Stimulated activated CD8-positive, alpha-beta memory T cell treated with anti-CD3 and anti-CD28 coated beads, Interleukin-2, amount 100 ng/mL, for 1 hour (primary cell): ENCODE measurements at places on chromosomes 7 and 10.

DNA sequence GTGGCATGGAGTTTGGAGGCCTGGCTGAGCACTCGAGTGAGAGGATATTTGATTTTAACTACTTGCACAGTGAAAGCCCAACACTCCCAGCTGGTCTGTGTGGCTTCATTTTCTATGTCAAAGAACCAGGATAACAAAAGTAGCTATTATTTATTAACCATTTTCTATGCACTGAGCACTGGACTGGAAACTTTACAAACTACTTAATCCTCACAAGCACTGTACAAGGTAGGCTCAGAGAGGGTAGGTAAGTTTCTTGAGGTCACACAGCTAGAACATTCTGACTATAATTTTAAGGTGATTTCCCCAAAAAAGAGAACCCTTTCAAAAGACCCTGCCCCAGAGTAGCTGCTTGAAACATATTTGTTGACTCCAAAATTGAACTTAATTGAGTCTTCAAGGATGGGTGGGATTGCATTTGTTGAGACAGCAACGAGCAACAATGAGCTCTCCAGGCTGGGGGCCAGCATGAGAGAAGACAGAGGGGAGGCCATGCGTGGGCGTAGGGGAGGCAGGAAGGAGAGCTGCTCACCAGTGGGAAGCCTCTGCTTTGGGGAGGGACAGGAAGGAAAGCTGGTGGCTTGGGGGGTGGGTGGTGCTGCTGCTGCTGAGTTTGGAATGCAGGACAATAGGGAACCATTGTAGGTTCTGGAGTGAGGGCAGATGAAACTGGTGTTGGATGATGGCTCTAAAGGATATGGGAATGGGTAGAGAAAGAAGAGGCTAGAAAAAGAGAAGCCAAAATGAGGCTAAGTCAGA lies 31.5 kb downstream of the FAM241B start:
- no peak for DNase-seq

GRCh38 chr7:45597286-45597984 lies 23.3 kb downstream of the ADCY1 start:
- DNase-seq: no peak

DNA sequence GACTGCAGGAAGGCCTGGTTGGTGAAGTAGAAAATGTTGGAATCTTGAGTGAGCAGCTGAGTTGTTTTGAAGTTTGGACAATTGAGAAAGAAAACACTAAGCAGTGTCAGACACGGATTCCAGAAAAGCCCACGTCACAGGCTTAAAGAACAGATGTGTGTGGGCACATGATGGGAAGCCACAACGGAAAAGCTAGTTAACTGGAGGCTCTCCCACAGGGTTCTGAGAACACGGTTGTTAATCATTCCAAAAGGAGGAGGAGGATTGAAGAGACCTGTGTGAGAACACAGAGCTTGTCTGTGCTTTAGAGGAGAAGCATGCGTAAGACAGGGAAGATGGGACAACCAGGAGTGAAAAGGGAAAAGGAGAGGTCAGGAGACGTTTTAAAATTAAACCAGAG lies 42.6 kb downstream of the SHH start:
- no peak for DNase-seq

DNA sequence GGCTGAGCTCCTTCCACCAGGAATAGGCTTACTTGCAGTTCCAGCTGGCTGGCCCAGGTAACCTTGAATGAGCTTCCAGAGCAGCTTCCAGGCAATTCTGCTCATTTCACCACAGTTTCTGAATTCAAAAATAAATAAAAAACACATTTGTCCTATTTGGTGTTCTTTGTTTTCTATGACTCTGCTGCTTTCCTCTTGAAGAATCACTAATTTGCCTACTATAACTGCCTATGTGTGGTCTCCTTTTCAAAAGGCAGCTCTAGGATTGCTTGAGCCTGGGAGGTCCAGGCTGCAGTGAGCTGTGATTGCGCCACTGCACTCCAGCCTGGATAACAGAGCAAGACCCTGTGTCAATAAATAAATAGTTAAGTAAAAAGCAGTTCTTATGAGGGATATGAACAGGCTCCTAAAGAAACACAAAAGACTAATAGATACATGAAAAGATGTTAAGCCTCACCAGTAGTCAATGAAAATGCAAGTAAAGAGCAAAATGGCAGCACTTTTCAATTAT lies 19.5 kb upstream of the TNPO3 start:
- DNase-seq: no peak

DNA sequence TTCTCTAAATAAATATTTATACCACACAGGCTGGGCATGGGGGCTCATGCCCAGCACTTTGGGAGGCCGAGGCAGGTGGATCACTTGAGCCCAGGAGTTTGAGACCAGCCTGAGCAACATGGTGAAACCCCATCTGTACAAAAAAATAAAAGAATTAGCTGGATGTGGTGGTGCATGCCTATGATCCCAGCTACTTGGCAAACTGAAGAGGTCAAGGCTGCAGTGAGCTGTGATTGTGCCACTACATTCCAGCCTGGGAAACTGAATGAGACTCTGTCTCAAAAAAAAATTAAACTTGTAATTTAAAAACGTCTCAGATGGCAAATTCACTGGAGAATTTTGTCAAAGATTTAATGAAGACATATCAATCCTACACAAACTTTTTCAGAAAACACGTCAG lies 277.6 kb upstream of the BMPER start:
- no peak for DNase-seq

DNA sequence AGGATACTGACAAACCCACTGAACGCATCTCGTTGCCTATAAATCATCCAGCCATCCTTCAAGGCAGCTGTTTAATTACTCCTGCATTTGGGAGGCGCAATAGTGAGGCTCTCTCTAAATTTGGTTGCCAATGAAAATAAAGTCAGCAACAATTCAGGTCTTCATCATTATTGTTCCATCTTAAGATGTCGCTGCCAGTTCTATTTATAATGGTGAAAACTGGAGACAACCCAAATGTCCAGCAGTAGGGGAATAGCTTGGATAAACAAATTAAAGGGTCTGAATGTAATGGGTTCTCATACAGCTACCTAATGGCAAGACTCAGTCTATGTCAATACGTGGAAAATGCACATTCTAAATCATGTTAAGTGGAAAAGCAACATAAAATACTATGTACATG lies 120.1 kb upstream of the PLXNA4 start:
- no peak for DNase-seq

GRCh38 chr7:55052081-55052480 lies 33.3 kb downstream of the EGFR start:
- DNase-seq: no peak

DNA sequence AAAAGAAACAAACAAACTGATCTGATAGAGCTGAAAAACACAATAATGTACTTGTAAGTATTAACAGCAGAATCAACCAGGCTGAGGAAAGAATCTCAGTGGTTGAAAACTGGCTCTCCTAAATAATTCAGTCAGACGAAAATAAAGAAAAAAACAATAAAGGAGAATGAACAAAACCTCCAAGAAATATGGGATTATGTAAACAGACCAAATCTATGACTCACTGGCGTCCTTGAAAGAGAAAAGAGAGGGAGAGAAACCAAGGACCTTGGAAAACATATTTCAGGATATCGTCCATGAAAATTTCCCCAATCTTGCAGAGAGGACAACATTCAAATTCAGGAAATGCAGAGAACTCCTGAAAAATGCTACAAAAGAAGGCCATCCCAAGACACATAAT lies 62.9 kb downstream of the FBXL13 start:
- DNase-seq: no peak

GRCh38 chr7:471191-471865 lies 48.3 kb downstream of the PDGFA start:
- DNase-seq: no peak

GRCh38 chr7:80711531-80711930 lies 73.1 kb downstream of the CD36 start:
- DNase-seq: no peak

- no peak for DNase-seq
These were observed 11.6 kb downstream of the ZDHHC6 start for GRCh38 chr10:112434988-112435619.

DNA sequence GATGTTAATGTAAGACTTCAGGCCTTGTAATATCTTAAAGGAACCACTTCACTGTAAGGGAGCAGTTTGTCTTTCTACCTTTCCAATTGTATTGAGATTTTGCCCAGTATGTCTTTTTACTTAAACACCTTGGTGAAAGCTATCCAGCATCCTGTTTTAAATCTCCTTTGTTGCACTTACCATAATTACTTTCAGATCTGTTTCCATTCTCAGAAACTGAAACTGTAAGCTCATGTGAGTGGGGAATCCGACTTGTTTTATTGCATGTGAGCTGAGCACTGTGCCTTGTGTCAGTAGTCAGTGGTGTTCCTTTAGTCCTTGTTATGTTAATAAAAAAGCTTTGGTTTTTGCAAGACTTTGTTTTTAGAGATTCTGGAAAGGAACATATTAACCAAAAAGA lies 42.2 kb downstream of the BMPR1A start:
- DNase-seq: no peak

DNA sequence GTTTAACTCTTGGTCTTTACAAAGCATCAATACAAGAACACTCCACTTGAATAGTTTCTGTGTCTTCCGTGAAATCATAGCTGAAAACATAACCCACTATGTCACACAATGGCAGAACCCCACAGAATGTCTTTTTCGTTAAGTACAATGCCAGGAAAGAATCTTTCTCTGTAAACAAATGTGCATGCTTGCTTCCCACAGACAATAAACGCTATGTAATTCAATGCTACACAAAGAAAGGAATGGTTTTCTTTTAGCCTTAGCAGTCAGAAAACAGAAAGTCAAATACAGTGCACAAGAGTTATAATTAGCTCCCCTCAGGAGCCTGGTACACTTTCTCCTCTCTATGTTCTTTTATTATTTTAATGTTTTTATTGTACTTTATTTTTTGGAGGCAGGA lies 186.1 kb downstream of the SRPK2 start:
- no peak for DNase-seq

DNA sequence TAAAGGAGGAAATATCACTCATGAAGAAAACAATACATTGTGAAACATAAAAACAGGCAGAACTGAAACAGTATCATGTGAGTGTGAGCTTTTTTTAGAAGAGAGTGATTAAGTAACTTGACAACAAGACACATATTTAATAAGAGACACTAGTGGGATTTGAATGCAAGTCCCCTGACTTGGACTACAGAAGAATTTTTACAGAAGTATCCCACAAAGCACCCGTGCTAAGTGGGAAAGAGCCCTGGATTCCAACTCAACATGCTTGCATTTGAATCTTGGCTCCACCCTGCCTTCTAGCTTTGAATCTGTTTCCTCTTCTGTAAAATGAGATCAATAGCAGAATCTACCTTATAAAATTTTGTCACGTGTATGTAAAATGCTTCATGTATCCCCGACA lies 166.2 kb downstream of the ZNF365 start:
- no peak for DNase-seq

DNA sequence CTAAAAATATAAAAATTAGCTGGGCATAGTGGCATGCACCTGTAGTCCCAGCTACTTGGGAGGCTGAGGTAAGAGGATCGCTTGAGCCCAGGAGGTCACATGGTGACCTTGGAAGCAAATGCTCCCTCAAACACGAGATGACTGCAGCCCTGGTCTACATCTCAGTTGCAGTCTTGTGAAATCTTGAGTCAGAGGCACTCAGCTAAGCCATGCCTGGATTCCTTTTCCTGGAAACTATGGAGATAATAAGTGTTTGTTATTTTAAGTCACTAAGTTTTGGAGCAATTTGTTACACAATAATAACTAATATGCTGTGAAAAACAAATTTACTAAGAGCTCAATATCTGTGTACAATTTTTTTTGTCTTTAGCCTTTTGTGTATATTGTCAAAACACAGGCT lies 284.3 kb upstream of the KAT6B start:
- DNase-seq: no peak

- no peak for DNase-seq
These were observed 66.9 kb downstream of the MTPAP start for GRCh38 chr10:30282221-30282620.

- no peak for DNase-seq
These were observed 2.9 kb upstream of the CDK14 start for GRCh38 chr7:90593205-90593604.

DNA sequence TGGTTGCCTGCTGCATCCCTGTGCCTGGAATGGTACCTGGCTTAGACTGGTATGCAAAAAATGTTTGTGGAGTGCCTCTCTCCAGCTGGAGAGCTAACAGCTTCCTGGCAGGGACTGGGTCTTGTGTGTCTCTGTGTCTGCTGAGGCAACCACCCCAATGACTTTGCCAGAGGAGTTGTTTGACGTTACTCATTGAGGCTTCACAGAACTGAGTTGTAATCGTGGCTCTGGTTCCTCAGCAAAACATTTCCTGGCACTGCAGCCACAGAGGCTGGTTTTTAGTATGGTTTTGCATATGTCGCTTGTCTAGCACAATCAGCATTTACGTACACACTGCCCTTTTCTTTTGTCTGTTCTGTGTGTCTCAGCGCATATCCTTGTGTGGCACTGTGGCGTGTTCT lies 7.5 kb downstream of the ZNF282 start:
- DNase-seq: no peak

DNA sequence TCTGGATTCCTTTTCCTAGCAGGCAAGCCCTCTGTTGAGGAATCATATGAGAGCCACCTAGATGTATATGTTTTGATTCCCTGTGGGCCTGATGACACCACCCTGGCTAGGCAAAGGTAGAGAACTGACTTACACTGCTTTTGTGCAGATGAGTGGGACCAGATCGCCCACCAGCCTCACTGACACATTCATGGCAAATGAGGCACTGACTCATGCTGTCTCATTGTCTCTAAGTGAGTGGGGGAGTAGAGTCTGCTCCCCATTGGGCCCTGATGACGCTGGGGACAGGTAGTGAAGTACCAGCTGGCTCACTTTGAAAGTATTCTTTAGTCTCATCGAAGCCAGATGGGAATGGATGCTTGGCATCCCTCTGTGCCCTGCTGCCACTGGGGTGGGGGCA lies 326.3 kb downstream of the ABCA13 start:
- DNase-seq: no peak

GRCh38 chr7:131329176-131329570 lies 1.5 kb downstream of the MKLN1 start:
- DNase-seq: no peak

GRCh38 chr7:128137181-128137580 lies 103.9 kb upstream of the LEP start:
- DNase-seq: no peak
